Large intestine (tissue), 12 donors: ENCODE measurements at places on chromosomes 12 and 14.

GRCh38 chr14:67680121-67680602, 5.7 kb upstream of the VTI1B start:
- no peak for DNase-seq

DNA sequence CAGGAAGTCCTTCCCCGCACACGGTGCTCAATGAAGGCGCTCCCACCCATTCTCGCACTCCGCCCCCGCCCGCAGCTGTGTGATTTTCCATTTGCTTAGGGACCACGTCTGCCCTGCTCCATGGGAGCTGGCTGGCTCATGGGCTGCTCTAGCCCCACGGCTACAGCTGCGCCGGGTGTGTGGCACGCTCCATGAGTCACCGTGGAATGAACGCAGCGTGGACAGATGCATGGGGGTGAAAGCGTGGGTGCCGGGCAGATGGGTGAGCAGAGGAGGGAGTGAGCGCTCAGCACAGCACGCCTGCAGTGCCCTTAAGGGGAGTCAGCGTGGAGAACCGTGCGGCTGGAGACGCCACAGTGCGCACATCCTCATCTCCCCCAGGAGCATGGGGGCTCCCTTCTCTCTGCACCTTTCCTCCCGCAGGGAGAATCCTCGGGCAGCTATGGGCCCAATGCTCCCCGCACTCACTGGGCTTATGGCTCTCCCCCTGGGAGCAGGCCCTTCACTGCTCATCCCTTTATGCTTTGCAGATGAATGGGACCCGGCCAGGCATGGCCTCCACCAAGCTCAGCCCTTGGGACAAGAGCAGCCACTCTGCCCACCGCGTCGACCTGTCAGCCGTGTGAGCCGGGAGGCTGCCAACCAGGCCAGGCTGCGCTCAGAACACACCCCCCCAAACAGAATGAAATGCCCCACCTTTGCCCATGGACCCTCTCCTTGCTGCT, 185.1 kb downstream of the ADGRD1 start:
- no peak for DNase-seq

GRCh38 chr14:93322929-93323599, 9.8 kb downstream of the BTBD7 start:
- no peak for DNase-seq

DNA sequence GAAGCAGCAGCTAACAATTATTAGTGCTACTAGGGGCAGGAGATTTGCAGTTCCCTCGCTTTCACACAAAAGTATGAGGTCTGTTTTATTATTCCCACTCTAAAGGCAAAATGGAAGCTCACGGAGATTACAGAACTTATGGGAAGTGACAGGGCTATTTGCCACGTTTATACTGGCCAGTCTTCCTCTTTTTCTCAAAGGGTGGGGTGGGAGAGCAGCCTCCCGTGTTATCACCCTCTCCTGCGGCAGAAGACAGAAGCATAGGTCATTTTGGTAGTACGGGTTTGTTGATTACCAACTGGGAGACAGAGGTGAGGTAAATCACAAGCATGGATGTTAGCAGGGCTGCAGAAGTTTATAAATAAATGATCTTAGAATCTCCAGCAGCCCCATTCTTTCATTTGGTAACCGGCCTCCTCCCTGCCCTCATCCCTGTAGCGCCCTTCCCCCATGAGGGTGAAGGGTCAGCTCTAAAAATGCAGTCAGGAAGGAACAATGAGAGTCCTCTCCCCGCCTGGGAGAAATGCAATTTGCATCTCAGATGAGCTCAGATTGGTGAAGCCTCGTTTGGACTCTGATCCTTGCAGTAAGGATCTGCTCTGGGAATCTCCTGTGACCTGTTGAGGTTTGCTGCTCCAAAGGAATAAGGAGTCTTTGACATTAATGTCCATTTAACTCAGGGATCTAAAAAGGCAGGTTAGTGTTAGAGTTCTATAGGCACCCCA, 44.7 kb upstream of the SINHCAF start:
- peak; percentile 86 for DNase-seq

- DNase-seq: no peak
Observed at GRCh38 chr14:60532442-60532841, 23.5 kb downstream of the SIX6 start.

DNA sequence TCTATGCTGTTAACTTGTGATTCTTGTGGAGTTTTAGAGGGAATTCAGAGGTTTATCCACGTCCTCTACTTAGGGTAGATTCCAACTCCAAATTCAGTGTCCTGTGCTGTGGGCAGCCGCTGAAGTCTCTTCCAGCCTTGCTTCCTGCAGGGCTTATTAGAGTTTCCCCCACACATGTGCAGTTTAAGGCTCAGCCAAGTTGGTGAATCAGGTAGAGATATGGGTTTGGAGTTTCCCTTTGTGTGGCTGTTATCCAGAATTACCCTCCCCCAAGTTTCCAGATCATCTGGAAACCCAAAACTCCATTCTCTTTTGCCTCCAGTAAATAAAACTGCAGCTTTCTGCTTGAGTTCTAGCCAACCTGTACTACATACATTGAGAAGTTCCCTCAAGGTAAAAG, 853.7 kb downstream of the GALC start:
- no peak for DNase-seq

GRCh38 chr14:75822522-75823141, 159.2 kb downstream of the TGFB3 start:
- no peak for DNase-seq

DNA sequence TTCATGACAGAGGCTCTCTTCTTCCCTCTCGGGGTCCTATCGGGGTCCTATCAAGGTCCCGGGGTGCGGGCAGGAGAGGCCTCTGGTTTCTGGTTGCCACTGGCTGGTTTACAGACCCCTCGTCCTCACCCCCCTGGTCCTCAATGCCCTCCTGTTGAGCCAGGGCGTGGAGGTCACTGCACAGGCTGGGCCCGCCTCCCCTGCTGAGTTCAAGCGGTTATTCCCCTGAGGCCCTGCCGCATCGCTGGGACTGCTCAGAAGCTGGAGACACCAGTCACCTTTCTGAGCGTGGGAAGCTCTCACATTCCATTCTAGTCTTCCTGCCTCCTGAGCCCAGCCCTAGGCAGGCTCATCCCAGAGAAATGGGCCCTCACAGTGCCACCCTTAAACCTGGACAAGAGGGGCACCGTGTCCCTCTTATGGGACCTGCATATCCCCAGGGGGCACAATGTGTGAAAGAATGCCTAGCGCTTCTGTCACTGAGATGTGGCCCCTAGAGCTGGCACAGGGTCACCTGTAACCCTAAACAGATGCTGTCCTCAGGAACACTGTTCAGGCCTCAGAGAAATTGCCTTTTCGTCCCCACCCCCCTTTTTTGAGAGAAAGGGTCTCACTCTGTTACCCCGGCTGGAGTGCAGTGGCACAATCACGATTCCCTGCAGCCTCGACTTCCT, 177.7 kb upstream of the RGS6 start:
- DNase-seq: no peak

- no peak for DNase-seq
Observed at GRCh38 chr12:62372134-62372533, 94.5 kb upstream of the MON2 start.

DNA sequence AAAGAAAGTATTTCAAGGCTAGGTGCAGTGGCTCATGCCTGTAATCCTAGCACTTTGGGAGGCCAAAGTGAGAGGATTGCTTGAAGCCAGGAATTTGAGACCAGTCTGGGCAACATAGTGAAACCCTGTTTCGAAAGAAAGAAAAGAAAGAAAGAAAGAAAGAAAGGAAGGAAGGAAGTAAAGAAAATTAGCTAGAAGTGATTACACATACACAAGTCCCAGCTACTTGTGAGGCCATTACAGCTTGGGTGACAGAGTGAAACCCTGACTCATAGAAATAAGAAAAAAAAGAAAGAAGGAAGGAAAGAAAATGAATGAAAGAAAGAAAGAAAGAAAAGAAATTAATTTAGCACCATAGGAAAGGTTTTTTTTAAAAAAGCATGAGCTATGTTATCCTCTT, 33.3 kb upstream of the PPP1CC start:
- DNase-seq: no peak

- DNase-seq: no peak
Observed at GRCh38 chr14:85529803-85530574, at the start of gene FLRT2. Gene FLRT2 (plus strand): TSS chr14:85530144. CDS start chr14:85621515, 91,371 bp downstream.

- DNase-seq: peak; percentile 46
Observed at GRCh38 chr12:106227641-106228319, 20.0 kb downstream of the CKAP4 start.

DNA sequence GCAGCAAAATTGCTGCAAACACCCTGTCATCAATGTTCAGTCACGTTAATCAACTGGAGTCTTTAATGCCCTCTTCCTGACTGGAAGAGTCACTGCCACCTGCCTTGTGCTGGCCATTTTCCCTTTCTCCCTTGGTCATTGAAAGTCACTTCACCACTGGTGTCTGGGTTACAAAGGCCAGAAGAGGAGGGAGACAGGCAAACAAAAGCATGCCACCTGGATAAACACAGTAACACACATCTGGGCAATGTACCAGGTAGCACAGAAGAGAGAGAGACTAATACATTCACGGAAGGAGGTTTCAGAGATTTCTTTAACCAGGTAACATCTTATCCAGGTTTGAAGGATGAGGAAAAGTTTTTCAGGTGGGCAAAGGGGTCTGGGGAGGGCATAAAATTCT, 32.7 kb downstream of the GPHB5 start:
- no peak for DNase-seq

- DNase-seq: no peak
Observed at GRCh38 chr12:12091977-12092663, 21.4 kb downstream of the BCL2L14 start.

DNA sequence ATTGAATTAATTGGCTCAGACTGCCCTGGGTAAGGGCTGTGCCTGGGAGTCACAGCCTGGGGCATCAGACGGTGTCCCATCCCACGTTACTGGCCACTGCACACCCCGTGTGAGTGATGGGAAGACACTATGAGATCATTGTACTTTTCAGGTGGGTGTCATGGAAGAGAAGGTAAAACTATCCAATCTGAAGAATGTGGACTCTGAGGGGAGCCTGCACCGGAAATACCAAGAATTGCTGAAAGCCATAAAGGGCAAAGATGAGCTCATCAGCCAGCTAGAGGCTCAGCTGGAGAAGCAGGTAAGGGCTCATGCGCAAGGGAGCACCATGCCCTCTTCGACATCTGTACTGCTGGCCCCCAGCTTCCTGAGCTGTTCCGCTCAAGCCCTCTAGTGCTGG, 24.0 kb downstream of the PLEKHH1 start:
- peak; percentile 86 for DNase-seq
